ENCODE measurements at places on chromosomes 12 and 14.

DNA sequence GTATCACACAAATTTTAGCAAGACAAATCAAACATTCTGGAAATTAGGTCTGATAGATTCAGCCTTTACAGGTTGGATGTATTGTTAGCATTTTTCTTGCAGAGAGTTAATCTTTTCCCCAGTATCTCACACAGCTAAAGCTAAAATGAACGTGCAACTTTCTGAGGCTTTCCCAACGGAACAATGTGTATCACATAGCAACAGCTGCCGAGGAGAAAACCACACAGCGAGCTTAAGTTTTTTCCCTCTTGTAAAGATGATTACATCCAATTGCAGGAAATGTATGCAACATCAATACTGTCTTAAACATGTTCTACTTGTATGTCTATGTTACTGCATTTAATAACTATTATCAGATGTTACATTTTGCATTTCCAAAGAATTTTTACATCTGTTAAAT, 182.2 kb downstream of the CCDC59 start:
- H3K36me3 ChIP-seq: no peaks in the 10 kb centered on the region
- DNase-seq: no peak
- no peak overlapping the region for H3K4me3 ChIP-seq
- no peaks in the 10 kb centered on the region for H3K27me3 ChIP-seq
- no peak overlapping the region for H3K27ac ChIP-seq

- no peaks in the 10 kb centered on the region for H3K4me1 ChIP-seq
- no peak overlapping the region for H3K4me3 ChIP-seq
- H3K36me3 ChIP-seq: no peaks in the 10 kb centered on the region
- H3K27ac ChIP-seq: no peak overlapping the region
- H3K27me3 ChIP-seq: no peaks in the 10 kb centered on the region
These were observed 141.0 kb downstream of the PAH start for GRCh38 chr12:102776041-102776440.

DNA sequence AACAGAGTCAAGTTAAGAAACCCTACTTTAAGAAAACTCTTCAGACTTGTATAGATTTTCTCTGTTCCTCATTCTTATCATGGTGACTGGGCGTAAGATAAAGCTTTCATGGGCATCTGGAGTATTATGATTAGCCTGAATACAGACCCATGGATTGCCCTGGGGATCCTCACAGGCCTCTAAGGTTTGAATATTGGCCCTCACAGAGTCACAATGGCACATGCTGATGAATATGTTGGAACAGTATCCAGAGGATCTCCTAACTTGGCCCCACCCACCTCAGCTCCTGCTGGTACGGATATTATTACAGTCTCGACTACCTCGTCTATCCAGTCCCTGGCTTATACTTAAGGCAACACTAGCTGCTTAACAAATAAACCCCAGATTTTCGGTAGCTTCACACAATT, 8.1 kb downstream of the OSBPL8 start:
- no peak for DNase-seq
- no peaks in the 10 kb centered on the region for H3K27me3 ChIP-seq
- H3K4me3 ChIP-seq: no peak overlapping the region
- H3K4me1 ChIP-seq: peaks cover 33% of the 10 kb centered on the region

- no peak overlapping the region for H3K27ac ChIP-seq
- no peaks in the 10 kb centered on the region for H3K36me3 ChIP-seq
- H3K4me1 ChIP-seq: no peaks in the 10 kb centered on the region
- H3K4me3 ChIP-seq: no peak overlapping the region
These were observed 282.1 kb upstream of the GRIP1 start for GRCh38 chr12:66960704-66961690.

All from HepG2 (cell line).